ENCODE measurements at places on chromosomes 11 and 22.

GRCh38 chr22:42763965-42764480 lies 43.4 kb upstream of the A4GALT start:
- DNase-seq = no peak

- DNase-seq = peak; percentile 63
Observed at GRCh38 chr11:76824083-76824939, 36.4 kb upstream of the ACER3 start.

DNA sequence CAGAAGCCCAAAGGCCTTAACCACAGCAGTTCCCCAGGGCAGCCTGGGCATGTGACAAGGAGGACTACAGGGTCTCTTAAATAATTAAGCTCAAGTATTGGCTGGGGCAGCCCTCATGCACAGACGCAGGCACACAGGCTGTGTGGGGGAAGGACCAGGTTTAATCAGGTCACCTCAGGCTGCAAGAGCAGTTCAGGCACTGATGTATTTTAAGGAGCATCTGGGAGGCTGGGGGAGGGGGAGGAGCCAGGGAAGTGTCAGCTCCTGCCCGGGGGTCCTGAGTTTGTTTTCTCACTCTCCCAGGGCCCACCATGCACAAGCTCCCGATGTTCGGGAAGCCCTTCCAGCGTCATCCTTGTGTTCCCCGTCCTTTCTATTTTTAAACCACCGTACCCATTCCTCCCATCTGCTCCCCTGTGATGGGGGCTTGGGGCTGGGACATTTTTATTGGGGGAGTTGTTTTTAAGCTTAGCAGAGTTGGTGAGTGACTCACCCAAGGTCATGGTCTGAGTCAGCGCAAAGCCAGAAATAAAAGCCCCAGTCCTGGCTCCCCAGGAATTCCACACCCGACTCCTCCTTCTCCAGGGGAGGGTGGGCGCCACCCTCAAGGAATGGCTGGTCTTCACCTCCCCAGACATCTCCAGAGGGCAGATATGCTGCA lies 2.4 kb downstream of the CSDC2 start:
- DNase-seq = peak; percentile 91

DNA sequence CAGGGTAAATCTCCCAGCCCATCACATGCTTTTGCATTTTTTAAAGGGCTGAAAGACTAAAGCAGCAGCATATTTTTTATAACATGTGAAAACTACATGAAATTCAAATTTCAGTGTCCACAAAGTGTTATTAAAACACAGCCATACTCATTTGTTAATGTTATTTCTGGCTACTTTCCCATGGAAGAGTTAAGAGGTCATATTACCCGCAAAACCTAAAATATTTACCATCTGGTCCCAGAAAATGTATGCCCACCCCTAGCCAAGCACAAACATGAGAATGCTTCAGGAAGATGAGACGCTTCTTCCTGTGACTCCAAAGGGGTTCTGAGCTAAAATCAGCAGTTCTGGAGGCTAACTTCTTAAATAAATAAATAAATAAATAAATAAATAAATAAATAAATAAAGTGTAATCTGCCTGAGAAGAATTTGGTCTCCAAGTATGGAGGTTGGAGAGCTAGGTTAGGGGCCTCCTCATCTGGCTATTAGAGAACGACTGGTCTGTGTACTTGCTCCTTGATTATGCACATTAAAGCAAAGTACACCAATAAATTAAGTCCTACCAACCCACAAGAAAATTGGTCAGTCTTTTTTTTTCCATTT lies 9.7 kb downstream of the IMMP1L start:
- no peak for DNase-seq

- no peak for DNase-seq
Observed at GRCh38 chr11:68403424-68403823, 57.1 kb upstream of the PPP6R3 start.

DNA sequence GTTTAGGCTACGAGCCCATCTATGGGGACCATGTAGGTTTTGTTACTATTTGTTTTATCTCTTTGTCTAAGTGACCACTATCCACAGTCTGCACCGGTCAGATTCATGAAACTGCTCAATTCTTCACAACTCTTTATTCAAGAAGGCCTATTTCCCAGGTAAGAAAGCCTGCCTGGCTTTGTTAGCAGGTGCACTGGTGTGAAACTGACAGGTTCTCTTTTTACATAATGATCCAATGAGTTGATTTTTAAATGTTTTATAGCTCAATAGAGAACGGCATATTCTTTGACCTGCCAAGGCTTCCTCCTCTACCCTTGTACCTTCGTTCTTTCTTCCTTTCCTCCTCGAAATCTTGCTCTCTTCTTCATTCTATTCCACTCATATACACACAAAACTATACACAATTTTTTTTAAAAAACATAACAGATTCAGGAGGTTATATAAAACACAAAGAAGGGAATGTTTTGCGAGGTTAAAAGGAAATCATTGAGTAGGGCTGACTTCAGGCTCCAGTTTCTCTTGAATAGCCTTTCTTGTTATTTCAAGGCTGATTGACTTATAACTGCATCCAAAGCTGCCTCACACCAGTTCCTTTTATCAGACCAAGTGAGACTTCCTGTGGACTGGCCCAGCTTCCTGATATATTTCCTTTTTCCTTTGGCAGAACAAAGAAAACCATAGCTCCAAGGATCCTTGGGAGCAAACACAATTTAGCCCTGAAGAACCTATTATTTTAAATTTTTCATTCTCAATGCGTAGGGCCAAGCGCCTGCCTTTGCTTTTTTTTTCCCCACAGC lies 11.4 kb downstream of the FLI1 start:
- no peak for DNase-seq

DNA sequence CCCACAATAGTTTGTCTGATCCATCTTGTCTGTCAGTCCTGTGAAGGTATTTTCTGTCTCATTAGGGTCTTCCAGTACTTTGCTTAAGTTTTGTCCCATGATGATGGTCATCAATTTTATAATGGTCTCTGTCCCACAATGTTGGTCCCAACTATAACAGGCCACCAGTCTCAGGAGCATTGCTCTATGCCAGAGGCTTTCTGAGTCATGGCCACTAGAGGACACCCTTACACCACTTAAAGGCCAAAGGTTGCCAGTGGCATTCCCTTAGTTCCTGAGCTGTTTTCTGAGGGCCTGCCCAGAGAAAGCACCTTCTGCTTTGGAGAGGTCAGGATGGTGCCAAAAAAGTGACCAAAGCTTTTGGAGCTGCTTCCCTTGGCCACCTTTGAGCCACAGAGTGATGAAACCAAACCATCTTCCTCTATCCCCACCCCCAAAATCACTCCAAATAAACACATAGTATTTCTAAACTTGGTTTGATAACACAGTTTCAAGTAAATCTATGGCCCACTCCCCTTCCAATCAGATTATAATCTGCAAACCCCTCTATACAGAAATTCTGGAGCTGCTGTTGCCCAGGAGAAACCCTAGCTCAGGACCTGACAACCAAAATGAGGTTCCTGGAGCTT lies 19.3 kb downstream of the EIF3F start:
- DNase-seq = peak; percentile 78

DNA sequence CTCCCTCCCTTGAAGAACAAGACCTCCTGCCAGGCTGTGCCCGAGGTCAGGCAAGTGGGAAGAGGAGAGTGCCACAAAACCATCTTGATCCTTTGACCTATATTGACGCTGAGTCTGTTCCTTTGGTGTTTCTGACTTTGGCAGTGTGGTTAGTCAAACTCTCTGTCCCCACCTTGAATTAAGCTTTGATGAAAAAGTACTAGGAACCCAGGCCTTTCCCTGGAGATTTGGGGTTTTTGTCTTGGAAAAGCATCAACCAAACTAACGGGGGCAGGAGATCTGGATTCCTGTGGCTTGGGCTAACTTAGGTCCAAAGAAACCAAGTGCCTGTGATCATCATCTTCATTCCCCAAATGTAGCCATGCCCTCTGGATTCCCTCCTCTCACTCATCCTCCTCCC lies 40.4 kb downstream of the ARFGAP2 start:
- DNase-seq = no peak

DNA sequence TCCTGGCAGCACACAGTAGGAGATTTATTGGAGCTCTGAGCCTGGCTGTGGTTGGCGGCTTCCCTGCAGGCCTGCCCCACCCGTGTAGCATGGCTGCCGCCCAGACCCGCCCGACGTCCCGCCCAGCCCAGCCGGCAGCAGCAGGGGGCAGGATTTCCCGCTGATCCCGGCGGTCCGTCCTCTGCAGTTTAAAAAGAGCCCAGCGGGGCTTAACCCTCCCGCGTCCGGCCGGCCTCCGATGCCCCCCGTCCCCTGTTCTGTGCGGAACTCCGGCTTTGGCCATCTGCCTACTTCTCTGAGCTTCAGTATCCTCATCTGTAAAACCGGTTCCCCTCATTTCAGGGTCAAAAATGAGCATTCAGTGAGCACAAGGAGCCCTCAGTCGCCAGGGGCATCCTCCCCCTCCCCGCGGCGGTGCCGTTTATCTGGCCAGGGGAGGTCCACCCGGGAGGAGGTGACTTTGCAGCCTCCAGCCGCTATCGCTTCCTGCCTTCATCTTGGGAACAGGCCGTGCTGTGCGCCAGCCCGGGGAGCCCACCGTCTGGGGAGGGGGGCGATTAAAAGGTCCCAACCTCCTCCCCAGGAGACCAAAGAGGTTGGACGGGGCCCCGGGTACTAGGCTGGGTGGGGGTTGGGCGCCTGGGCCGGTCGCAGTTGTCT lies at the start of gene GAS2L1:
GAS2L1 (plus strand) TSS at position 476 of the 660 bp plus-strand sequence. CDS start 1,456 bp downstream, outside the sequence.
- DNase-seq = peak; percentile 60

- no peak for DNase-seq
Observed at GRCh38 chr11:96647621-96648020, 257.8 kb downstream of the JRKL start.
